ENCODE measurements at places on chromosomes 16 and 17.

- peak; percentile 19 for DNase-seq
Observed at GRCh38 chr17:54967621-54968261, 713 bp downstream of the COX11 start.

- no peak for DNase-seq
Observed at GRCh38 chr17:61700252-61700651, 109.2 kb upstream of the NACA2 start.

GRCh38 chr17:50561746-50562141 lies 1.2 kb downstream of the CACNA1G start:
- peak; percentile 40 for DNase-seq

DNA sequence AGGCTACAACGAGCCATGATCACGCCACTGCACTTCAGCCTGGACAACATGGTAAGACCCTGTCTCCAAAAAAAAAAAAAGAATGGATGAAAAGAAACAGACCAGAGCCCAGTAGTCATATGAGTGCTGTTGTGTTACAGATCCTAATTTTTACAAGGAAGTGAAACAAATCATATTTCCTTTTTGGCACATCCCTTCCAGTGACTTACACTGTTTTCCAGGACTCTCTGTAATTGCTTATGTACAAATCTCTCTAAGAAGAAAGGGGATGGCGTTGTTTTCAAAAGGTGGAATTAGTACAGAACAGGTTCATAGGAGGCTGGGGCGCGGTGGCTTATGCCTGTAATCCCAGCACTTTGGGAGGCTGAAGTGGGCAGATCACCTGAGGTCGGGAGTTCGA lies 19.8 kb upstream of the ZNF594 start:
- DNase-seq, result peak; percentile 55

DNA sequence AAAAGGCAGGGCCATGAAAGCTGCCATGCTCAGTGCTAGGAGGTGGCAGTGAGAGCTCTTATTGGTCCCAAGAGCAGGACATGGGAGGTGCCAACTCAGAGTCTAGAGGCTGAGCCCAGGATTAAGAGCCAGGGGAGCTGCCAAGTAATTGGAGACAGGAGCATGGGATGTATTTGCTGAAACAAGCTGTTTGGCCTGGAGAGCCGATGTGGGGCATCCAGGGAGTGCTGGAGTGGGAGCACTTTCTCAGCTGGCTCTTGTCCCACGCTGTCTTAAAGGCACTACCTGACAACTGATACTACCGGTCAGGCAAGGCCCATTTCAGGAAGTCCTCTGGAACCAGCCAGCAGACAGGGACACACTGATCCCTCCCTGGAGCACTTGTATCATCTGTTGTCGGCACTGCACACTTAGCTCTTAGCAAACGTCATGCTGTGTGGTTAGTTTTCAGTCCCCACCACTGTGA lies 19.3 kb downstream of the ANKFN1 start:
- DNase-seq, result peak; percentile 91

DNA sequence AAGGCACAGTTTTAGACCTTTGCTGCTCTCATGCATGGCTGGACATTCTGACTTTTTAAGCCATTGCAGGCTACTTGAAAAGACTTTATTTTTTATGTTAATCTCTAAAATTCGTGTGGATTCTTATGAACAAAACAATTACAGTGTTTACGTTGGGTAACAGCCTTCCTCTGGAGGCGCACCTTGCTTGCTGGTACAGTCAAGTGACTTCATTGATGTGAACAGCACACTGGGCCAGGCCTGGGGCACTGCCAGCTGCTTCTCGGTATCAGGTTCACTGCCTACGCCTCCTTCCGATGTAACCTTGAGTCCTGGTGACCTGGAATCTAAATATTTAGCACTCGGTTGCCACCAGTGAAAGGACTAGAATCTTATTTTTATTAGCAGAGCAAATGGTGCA lies 27.8 kb downstream of the MARCHF10 start:
- DNase-seq, result peak; percentile 39

DNA sequence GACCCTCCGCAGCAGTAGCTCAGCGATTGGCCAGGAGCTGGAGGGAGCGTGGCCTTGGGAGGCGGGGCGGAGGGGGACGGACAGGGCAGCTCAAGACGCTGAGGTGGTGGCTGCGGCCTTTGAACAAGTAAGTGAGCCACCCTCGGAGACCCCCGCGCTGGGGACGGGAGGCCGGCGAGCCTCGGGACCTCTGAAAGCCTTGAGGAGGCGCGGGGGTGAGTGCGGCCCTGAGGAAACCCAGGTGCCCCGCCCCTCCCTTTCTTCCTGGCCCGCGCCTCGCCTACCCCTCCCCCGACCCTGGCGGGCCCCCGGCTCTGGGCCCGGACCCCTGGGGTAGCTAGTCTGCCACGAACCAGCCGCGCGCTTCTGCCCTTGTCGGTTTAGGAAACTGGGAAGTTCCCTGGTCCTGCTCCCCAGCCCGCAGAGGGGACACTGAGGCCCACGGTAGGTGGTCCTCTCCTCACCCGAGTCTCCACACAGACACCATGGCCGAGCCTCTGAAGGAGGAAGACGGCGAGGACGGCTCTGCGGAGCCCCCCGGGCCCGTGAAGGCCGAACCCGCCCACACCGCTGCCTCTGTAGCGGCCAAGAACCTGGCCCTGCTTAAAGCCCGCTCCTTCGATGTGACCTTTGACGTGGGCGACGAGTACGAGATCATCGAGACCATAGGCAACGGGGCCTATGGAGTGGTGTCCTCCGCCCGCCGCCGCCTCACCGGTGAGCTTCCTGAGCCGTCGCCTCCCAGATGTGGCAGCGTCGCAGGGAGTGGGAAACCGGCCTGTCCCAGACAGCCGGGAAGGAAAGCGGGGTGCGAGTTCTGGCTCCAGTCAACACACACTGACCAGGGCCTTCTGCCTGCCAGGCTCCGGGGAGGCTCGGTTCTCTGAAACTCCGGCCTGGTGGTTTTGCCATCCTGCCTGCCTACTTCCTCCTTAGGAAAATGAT lies at the start of gene MAPK7:
Gene MAPK7 (plus strand): TSS at position 83 of the 945 bp plus-strand sequence. CDS start 403 bp downstream, at position 486.
- peak; percentile 41 for DNase-seq

DNA sequence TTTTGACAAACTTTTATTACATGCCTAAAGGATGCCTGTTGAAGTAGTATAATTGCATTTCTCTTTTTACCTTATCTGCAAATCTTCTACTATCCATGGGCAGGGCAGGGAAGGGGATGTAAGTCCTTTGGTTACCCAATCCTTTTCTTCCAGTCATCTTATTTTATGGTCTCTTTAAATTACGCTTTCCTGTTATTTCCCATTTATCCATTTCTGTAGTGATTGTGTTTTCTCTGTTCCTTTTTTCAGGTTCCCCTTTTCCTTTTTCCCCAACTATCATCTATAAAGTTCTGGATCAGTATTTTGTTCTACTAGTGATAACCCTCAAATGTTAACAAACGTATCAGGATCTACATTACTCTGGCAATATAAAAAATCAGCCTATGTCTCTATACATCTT lies 3.3 kb upstream of the ABCA9 start:
- peak; percentile 32 for DNase-seq

DNA sequence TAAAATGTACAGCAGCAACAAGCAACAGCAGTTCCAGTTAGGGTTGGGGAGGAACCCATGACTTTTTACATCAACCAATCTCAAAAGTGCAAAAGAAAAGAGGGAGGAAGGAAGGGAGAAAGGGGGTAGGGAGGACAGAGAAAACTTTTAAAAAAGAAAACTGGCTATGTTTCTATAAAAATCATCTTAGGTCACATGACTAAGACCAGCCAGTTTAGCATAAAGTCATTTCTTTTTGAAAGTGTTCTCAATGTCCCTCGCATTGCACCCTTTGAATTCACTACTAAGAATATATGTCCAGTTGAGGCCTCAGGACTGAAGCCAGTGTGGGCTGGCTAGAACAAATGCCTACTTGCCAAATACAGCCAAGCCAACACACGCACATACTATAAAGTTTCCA lies 28.9 kb downstream of the DCUN1D3 start:
- no peak for DNase-seq

DNA sequence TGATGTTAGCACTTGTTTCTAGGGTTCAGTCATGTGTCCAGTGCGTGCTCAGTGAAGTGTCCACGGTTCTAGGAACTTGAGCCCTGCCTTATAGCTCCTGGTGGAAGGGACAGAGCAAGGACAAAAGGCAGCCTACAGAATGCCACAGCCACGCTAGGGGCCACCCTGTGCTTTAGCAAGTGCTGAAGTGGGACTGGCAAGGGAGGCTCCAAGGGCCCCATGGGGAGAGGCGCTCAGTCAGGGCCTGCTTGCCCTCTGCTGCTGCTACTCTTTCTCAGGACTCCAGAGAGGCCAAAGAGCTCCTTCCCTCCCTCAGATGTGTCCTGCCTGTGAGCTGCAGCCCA lies 6.8 kb downstream of the NT5C start:
- DNase-seq, result no peak

DNA sequence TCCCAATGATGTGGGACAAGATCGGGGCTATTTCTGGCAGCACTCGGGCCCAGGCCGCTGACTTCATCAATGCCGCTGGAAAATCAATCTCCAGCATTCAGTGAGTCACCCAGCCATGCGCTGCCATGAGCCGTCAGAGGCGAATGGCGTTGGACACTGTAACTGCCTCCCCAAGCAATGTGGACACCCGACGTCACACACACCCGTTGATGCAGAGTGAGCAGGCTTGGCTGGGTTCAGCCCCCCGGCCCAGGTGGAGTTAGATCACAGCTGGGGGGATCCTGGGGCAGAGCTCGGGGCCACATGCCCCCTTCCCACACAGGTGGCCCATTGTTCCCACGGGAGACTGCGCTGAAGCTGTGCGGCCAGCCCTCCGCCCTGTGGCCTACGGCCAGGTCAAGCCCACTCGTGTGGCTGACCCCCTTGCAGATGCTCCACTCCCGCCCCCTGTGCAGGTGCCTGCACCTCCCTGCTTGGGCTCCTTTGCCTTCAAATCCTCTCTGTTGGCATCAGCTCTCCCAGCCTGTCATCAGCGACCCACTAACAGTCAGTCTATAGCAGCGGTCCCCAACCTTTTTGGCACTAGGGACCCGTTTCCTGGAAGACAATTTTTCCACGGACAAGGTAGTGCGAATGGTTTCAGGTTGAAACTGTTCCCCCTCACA lies 89.9 kb downstream of the TBC1D16 start:
- DNase-seq, result peak; percentile 10

DNA sequence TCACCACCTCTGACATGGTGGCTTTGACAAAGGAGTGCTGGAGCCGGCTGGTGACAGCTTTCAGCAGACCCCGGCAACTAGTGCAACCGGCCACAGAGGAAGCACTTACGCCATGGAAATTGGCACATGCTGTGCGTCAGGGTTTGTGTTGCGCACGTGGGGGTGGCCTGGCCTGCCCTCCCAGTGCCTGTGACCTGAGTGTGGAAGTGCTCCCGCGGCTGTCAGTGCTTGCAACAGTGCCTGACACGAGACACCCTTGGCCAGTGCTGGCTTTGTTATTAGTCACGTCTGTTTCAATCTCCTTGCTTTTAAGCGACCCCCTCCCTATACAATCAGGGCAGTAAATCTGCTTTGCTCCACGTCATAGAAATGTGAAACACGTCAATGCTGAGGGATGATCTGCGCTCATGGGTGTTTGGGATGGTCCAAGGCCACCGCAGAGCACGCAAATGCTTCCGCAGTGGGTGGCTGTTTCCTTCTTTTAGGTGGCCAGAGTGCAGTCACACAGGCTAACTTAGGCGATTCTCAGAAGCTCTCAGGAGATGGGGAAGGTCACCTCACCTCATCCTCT lies 64.3 kb downstream of the PGS1 start:
- peak; percentile 80 for DNase-seq

DNA sequence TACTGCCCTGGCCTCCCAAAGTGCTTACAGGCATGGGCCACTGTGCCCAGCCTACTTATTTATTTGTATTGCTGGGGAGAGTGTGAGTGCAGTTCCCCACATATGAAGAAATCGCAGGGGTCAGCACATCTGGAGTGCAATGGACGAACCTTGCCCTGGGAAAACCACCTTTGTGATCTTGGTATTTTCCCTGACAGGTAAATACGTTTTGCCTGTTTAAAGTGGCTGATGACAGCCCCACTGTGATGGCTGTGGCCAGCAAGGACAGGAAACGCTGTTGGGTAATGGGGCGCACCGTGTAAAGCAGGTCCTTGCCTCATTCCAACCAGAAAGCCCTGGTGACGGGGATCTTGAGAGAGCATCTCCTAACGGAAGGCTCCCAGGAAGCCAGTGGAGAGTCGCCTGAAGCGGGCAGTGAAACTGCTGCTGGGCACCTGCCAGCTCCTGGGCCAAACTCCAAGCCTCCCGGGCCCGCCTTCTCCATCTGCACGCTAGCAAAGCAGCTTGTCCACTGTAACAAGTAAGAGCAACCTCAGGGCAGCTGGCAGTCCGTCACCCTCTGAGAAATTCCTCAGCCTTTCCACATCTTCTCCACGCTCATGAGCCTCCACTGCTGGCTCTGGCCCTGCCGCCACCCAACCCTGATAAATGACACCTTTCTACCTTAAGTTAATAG lies 17.5 kb downstream of the EMC8 start:
- DNase-seq, result peak; percentile 16

GRCh38 chr17:61451538-61452300 lies 503 bp upstream of the TBX4 start:
- peak; percentile 71 for DNase-seq

DNA sequence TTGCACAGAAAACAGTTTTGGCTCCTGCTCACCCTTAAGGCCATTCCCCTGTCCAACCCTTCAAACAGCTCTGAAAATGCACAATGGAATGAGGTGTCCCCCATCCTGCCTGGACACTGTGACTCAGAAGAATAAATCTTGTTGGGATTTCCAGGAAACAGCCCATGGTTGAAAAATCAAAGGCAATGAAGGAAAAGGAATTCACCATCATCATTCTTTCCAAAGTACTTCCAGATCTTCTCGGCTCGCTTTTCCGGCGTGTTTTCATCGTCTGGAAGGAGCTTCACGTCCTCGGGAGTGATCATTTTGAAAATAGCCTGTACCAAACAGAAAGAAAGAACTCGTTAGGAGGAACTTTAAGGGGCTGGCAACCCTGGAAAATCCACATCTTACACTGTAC lies 4.3 kb downstream of the RCVRN start:
- peak; percentile 90 for DNase-seq

DNA sequence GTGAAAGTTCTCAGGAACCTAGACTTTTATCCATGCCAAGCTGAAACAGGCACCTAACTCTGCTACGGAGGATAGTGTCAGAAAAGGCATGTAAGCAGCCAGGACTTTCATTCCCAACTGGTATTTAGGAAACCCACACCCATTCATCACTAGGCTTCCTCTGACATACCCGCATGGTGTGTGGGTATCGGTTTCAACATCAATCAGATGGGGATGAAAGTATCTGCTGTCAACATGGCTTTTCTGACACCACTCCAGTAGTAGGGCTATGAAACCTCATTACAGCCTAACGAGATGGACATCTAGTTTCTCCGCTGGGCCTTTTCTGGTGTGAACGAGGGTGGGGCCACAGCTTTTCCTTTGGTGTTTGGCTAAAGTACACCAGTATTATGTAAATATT lies 1178.3 kb downstream of the CDH11 start:
- no peak for DNase-seq

GRCh38 chr16:60271025-60271771 lies 1537.1 kb upstream of the GOT2 start:
- no peak for DNase-seq

GRCh38 chr16:83803811-83804210 lies 4.0 kb upstream of the HSBP1 start:
- no peak for DNase-seq

DNA sequence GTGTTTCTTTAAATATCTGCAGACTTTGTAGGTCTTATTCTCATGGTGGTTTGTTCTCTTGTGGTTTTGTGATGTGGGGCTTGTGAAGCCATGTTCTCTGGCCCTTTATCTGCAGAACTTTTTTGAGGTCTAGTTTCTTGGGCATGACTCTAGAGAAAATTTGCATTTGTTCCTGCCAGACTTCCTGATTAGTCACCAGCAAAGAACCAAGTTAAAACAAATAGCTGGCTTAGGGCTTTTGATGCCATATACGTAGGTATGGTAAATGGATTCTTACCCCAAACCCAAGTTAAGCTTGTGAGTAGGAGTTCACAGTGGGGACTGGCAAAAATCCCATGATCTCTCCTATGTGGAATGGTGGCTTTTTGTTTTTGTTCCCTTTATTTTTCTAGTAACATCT lies 68.7 kb upstream of the IRX3 start:
- no peak for DNase-seq
